ENCODE measurements at places on chromosomes 3 and 15.

DNA sequence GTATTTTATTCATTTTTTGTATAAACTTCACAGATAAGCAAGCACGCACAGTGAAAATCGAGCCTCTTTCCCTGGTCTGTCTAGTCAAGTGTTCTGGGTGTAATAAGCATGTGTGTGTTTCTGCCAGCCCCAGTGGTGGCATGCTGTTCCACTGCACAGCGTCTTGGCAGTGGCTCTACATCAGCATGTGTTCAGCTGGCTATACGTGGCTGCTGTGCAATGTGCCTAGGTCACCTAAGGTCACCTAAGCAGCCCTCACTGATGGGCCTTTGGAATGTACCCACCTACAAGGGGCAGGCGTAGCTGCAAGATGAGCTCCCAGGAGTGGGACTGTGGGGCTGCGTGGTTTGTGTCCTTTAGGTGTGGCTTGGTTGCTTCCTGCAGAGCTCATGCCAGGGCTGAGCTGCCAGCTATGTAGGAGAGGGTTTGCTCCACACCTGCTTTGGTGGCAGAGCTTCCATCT, 4.9 kb downstream of the LIMD1 start:
- no peak for DNase-seq

DNA sequence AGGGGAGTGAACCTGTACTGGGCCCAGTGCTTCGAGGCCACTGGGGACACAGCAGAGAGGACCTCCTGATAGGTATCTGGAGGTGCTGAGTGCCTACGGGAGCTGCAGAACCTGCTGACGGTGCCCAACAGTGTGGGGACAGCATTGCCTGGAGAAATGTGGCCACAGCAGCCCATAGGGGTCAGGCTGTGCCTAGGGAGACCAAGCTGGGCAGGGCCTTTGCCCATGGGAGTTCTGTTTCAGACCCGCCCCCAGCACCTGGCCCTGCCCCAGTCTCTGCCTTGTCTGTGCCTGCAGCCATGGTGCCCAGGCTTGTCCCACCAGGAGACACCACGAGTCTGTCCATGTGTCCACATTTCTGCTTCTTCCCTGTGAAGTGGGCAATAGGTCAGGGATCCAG, 15.3 kb upstream of the RPL32 start:
- DNase-seq = no peak

DNA sequence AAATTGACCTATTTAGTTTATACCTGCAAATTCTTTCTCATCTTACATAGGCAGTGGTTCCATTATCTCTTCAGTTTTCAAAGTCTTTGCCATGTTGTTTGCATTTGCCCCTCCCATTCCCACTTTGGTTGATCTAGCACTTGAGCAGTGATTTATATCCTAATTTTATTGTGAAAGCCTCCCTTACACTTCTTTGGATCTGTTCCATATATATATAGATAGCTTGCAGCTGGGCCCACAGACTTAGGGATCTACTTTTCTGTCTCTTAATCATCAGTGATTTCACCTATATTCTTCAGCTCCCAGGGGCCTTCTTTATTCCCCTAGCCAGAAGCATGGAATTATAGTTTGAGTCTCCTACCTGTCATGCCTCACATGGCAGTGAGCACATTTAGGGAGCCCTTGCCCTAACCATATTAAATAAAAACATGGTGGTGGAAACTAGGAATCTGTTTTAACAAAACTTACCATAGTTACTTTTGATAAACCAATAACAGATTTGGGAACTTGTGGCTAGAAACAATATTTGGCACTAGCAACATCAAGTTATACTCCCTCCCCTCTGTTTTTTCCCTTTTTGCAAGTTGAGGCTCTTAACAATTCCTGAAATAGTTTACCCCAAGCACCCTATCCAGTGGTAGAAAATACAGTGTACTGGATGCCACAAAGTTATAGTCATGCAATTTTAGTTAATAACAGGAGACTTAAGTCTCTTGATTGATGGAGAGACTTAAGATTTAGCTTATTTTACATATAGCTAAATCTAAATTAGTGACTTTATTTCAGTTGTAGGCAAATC, 41.7 kb downstream of the ARIH1 start:
- no peak for DNase-seq

GRCh38 chr3:184011230-184011876, 6.3 kb downstream of the ABCC5 start:
- no peak for DNase-seq

GRCh38 chr3:102025606-102026270, 176.4 kb downstream of the NFKBIZ start:
- no peak for DNase-seq

GRCh38 chr3:112013784-112014143, 15.0 kb downstream of the TAGLN3 start:
- DNase-seq = no peak

DNA sequence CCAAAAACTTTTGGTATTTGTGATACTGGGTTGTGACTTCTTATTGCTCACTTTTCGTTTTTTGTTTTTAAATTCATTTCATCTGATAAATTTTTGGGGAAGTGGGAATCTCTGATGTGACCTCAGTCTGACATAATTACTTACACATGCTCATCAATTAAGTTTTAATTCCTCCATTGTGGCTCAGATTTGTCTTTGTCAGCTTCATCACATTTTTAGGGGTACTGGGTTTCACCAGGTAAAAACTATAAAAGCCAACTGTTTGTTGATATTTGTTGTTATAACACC, 425.3 kb upstream of the TGFBR2 start:
- DNase-seq = no peak

- DNase-seq = no peak
These were observed 60.4 kb upstream of the SLC2A2 start for GRCh38 chr3:171086914-171087313.

DNA sequence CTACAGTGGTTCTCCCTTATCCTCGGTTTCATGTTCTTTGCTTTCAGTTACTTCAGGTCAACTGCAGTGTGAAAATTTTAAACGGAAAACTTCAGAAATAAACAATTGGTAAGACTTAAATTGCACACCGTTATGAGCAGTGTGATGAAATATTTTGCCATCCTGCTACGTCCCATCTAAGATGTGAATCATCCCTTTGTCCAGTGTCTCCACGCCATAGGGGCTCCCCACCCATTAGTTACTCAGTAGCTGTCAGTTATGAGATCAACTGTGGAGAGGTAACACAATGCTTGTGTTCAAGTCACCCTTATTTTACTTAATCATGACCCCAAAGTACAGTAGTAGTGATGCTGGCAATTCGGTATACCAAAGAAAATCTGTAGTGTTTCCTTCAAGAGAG, 47.4 kb downstream of the TJP1 start:
- no peak for DNase-seq

DNA sequence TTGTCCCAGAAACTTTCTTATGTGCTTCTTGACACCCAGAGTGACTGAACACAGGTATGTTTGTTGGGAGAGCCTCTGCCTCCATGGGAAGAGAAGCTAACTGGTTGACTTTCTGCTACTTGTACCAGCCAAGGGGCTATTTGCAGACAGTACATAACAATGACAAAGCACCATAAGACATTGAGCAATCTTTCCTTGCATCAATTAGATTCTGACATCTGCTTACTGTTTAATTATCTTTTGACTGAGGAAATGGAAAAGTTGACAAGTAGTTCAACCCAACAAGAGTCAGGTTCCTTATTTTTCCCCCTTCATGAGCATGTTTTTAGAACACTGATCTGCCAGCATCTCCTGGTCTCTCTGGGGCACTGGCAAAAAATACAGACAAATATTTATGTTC, 157.7 kb downstream of the RPLP1 start:
- no peak for DNase-seq

All from hypothalamus (tissue), 51 donors.